Stimulated activated CD8-positive, alpha-beta memory T cell treated with anti-CD3 and anti-CD28 coated beads, Interleukin-4, amount 100 ng/mL, for 24 hours (primary cell): ENCODE measurements at places on chromosomes 7 and 10.

- DNase-seq, result no peak
Measured at GRCh38 chr7:42677751-42678699, 233.8 kb downstream of the C7orf25 start.

GRCh38 chr7:50251765-50252164, 52.8 kb upstream of the IKZF1 start:
- no peak for DNase-seq

- no peak for DNase-seq
Measured at GRCh38 chr10:113487154-113487553, 65.7 kb upstream of the HABP2 start.

GRCh38 chr10:4243651-4244050, 458.6 kb upstream of the KLF6 start:
- DNase-seq, result no peak

GRCh38 chr10:60234551-60234950, 155.1 kb downstream of the ANK3 start:
- DNase-seq, result no peak
